ENCODE measurements at places on chromosomes 6 and 20. TPM values are rescaled to one million over a fixed set of nuclear protein-coding genes. Genes with fewer than 3 reads are reported as not detected.
A peak's percentile ranks its signal among the peaks of the same experiment; 100 is the strongest.

TCF21 gene
- 5.2 TPM for total RNA-seq

PABPC1L gene
- 2.3 TPM for total RNA-seq

AHCY gene
- 69.5 TPM for total RNA-seq

CGA gene
- 0.49 TPM for total RNA-seq

CST2 gene
- not detected for total RNA-seq

PRICKLE4 gene
- total RNA-seq, result 3.3 TPM

PNLDC1 gene
- 0.32 TPM for total RNA-seq

PCSK2 gene
- total RNA-seq, result 1.3 TPM

TPD52L2 gene
- 78.0 TPM for total RNA-seq

CUL7 gene
- total RNA-seq, result 7.3 TPM

FAM217A gene
- not detected for total RNA-seq

- DNase-seq, result no peak
These were observed 492.4 kb upstream of the MARCKS start for GRCh38 chr6:113364766-113365165.

GRCh38 chr20:363319-364078 lies 16.6 kb downstream of the NRSN2 start:
- DNase-seq, result no peak

DNA sequence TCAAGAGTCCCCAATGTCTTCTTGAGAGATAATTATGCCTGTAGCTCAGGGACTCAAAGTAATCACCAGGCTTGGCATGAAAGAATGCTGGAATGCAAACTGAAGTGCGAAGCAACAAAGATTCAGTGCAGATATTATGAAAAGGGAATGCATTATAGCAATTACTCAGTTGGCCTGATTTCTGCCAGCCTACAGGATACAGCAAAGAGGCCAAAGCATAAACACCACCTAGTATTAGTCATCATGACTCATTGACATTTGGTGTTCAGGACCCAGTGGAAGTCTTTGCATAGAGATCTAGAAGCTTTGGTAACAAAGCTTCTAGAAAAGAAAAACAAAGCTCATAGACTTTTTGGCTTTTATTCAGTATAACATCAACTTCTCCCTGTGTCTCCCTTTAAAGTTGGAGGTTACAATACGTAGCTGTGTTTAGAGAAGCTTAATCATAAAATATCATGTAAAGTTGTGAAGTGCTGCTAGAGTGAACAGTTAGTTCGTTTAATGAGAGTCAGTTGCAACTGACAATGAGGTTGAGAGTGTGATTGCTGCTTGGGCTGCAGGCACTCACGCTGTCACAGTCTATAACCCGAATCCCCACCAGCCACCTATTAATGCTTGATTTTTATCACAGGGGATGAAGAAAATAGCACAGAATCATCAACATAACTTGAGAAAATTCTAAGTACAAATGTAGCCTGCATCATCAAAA lies 932.7 kb downstream of the TFAP2A start:
- no peak for DNase-seq

DNA sequence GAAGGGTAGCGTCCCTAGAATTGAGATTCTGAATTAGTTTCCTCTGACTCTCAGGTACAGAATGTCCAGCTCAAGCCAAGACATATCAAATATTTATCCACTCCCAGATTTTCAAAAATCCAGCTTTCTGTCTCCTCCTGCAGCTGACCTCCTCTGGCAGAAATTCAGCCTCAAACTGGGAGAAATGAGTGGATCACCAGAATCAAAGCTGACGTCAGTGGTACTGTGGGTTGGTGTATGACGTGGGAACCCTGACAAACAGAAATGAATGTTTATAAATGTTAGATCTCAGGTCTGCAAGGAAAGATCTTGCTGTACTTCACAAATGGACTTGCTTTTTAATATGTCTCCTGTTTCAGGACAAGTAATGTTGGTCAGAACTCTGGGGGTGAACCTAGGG lies 595.0 kb downstream of the PTPRT start:
- no peak for DNase-seq

- DNase-seq, result no peak
These were observed 17.6 kb upstream of the GATA5 start for GRCh38 chr20:62493253-62493885.

- DNase-seq, result no peak
These were observed 66.0 kb downstream of the CDH26 start for GRCh38 chr20:60024245-60024644.

DNA sequence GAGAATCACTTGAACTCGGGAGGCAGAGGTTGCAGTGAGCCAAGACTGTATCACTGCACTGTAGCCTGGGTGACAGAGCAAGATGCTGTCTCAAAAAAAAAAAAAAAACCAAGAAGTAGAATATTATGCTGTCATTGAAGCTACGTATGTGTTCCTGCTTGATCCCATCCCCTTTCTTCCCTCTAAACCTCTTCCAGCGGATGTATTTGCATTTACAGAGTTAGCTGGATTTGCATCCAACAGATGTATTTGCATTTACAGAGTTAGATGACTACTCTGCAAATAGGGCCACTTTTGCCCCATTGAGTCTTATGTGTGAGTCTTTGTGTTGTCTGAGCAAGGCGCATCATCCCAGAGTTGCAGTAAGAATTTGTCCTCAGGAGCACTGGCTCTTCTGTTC lies 24.9 kb upstream of the IPCEF1 start:
- DNase-seq, result no peak

GRCh38 chr6:27593861-27594260 lies 121.0 kb upstream of the ZNF184 start:
- DNase-seq, result no peak

DNA sequence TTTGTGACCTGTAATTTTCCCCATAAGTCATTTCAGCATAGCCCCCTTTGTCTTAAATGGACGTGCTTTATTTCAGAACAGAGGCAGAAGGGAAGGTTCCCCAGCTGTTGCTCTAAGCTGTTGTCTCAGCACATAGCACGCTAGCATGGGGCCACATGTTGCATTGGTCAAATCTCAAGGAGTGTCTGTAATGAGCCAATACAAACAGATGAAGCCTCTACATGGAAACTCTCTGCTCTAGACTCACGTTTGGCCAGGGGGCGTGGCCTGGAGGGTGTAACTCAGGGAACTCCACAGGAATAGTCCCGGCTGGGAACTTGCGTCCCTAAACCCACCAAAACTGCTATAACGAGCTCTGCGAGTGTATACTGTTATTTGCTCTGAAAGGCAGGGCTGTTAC lies 35.2 kb upstream of the SLC22A2 start:
- DNase-seq, result no peak

GRCh38 chr6:40477246-40478126 lies 109.7 kb downstream of the LRFN2 start:
- DNase-seq, result no peak

GRCh38 chr6:170439366-170440361 lies 113.4 kb downstream of the PSMB1 start:
- peak; percentile 50 for DNase-seq

GRCh38 chr20:57378646-57379262 lies 12.4 kb upstream of the RBM38 start:
- no peak for DNase-seq

GRCh38 chr20:62062661-62063314 lies 2.9 kb downstream of the TAF4 start:
- no peak for DNase-seq

DNA sequence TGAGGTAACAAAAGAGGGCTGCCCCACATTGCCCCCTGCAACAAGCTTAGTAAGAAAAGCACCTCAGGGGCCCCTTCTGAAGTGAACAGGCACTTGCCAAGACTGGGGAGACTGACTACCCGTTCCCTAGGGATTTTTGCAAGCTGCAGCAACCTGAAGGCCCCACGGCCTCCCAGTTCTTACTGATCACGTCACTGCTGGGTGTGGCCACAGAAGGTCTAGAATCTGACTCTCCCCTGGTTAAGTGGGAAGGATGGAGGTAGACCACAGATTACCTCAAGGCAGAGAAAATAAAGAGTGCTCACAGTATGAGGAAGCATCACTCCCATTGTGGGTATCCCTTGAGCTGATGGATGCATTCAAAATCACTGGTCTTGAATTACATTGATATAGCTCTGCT lies 201.5 kb upstream of the KCNQ5 start:
- no peak for DNase-seq

- peak; percentile 71 for DNase-seq
These were observed 94.5 kb downstream of the HTR1B start for GRCh38 chr6:77368660-77369313.

GRCh38 chr20:60667641-60668040 lies 584.4 kb upstream of the CDH4 start:
- no peak for DNase-seq

DNA sequence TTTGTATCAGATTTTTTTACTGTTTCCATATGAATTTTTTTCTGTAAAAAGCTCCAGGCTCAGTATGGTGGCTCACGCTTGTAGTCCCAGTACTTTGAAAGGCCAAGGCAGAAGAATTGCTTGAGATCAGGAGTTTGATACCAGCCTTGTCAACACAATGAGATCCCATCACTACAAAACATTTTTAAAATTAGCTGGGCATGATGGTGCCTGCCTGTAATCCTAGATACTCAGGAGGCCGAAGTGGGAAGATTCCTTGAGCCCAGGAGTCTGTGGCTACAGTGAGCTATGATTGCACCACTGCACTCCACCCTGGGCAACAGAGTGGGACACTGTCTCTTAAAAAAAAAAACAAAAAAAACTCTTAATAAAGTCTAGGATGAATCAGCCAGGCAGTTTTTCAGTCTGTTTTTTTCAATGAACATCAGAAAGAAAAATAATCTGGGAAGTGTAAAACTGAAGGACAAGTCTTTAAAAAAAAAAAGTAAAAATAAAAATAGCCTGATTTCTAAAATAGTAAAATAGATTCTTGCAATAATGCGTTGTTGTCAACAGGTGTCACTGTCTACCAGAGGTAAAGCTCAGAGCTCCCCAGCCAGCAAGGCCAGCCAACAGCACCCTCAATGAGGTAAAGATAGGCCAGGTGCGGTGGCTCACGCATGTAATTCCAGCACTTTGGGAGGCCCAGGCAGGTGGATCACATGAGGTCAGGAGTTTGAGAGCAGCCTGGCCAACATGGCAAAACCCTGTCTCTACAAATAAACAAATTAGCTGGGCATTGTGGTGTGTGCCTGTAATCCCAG lies 9.3 kb upstream of the ATG5 start:
- DNase-seq, result peak; percentile 71

DNA sequence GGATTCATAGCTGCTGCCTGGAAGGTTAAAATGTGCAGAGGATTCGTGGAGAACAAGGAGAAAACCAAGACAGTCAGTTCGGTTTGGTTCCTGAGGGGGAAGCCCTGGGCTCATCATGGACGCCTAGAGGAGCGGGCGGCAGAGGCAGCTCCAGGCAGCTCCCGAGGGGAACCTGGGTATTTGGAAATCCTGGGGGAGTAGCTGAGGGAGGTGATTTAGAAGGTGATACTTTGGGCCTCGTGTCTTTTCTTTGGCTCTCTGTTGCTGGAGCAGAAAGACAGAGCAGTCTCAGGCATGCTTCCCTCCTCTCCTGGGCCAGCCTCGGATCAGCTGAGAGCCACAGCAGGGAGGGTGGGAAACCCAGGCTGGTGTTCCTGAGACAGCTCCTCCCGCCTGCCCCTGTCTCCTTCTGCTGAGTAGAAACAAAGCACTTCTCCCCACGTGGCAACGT lies 139.5 kb downstream of the DLL1 start:
- peak; percentile 64 for DNase-seq

DNA sequence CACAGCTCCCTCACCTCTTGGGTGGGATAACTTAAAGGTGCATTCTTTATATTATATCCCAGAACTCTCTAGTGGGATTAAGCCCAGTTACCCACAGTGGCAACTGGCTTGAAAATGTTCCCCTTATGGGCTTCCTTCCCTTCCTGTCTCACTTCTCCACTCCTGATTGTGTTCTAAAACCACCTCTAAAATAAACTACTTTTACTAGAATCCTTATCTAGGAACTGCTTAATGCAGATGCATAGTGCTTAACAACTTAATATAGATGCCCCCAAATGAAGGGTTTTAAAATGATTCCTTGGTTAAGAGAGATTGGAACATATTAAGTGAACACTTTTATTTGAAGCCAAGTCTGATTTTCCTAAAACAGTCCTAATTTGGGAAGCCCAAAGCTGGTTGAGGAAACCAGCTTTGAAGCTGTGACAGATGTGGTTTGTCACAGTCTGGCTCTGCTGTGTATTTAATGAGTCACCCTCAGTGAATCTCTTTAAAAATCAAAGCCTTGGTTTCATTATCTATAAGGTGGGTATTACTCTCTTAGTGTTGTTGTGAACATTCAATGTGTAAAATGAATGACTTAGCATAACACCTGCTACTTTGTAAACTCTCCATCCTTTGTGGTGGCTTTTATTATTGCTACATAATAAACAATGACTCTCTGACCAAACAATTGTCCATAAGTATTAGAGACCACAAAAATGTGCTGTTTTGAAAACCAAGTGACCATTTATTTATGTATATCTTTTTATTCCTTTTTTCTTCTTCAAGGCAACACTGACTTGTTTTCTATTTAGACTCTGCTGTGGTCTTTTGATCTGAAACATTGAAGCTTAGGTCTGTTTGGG lies 24.4 kb downstream of the PLCB1 start:
- DNase-seq, result no peak

GRCh38 chr6:119209452-119210205 lies 131.2 kb upstream of the FAM184A start:
- no peak for DNase-seq

- DNase-seq, result no peak
These were observed 216.7 kb downstream of the TTLL2 start for GRCh38 chr6:167541544-167541943.

- DNase-seq, result no peak
These were observed 73.3 kb downstream of the ADGRG6 start for GRCh38 chr6:142374965-142375733.

DNA sequence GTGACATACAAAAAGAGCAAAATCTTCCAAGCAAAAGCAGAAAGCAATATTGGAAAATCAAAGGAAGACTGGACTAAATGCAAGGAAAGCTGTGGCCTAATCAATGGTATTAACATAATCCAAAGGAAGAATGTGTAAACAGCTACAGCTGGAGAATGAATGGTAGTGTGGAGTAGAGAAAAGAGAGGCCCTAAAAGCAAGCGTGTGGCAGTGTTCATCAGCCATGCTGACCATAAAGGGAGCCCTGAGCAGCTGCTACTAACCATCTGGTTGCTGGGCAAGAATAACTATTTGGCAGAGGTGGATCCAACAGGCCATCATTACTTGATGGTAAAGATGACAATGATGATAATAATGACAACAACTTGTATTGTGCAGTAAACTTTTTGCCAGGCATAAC lies 148.5 kb upstream of the BEND6 start:
- DNase-seq, result no peak

- no peak for DNase-seq
These were observed 911.0 kb upstream of the CITED2 start for GRCh38 chr6:140285471-140285870.

- no peak for DNase-seq
These were observed 353.9 kb downstream of the BCKDHB start for GRCh38 chr6:80460257-80460865.

DNA sequence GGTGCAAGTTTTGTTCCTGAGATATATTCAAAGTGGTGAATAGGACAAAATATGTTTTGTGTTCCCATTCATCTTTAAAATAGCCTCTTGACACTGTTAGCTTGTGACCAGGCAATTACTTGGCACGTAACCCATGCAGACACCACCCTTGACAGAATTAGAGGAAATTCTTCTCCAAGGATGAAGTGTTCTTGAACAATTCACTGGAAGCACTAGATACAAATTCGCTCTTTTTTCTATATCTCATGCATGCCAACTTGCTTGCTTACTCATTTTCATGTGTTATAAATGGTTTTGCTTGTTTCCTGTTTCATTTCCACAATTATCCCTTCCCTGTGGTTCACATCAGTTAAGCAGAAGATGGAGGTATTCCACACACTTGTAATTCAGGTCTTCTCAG lies 105.2 kb upstream of the MAN1A1 start:
- DNase-seq, result no peak

Data from Right ventricle myocardium inferior (tissue), 1 donor.